ENCODE measurements at places on chromosomes 1 and 21.

DNA sequence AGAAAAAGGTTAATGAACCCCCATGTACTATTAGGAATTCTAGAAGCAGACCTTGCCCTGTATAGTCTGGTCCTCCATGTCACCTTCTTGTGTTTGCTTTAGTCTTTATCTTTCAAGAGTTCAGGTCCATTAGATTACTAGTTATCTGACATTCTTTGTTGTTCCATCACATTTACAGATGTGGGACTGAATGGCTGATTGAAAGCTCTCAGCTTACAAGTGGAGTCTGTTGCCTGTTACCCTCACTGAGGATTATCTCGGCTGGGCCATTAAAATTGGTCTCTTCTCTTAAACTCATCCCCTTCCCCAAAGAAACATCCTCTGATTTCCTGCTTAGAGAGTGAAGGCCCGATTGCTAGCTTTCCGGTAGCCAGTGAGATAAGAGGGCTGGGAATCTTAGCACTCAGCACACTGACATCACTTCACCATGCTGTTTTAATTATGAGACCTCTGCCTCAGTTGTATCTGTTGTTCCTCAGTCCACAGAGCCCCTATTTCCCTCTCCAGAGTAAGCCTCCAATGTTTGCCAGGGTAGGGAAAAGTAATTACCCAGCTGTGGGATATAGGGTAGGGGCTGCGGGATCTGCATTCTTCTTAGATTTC, 76.8 kb downstream of the LPGAT1 start:
- no peak for DNase-seq

DNA sequence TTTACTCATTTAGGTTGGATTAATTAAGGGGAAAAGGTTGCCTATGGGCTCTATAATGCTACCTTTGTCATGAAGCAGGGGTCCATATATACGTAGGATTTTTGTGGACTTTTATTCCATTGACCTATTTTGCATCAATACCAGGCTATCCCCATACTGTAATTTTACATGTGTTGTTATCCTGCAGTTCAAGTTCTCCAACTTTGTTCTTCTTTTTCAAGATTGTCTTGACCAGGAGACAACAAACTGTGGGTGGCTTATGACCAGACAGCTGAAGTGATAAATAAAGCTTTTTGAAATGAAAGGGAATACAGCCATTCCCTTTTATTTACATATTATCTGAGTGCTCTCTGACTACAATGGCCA, 345.7 kb downstream of the BARHL2 start:
- DNase-seq: no peak

- DNase-seq: no peak
Measured at GRCh38 chr21:44052071-44052829, 40.1 kb downstream of the TRAPPC10 start.

GRCh38 chr1:211551638-211552460, 27.1 kb downstream of the SLC30A1 start:
- no peak for DNase-seq

GRCh38 chr21:46322351-46323226, 1.1 kb downstream of the C21orf58 start:
- no peak for DNase-seq
